ENCODE measurements at places on chromosomes 12 and 14. TPM values are rescaled to one million over a fixed set of nuclear protein-coding genes. Genes with fewer than 3 reads are reported as not detected.

DTX3 gene
- 4.8 TPM for total RNA-seq

KLRC2 gene
- not detected for total RNA-seq

PLEKHD1 gene
- total RNA-seq: not detected

DNA sequence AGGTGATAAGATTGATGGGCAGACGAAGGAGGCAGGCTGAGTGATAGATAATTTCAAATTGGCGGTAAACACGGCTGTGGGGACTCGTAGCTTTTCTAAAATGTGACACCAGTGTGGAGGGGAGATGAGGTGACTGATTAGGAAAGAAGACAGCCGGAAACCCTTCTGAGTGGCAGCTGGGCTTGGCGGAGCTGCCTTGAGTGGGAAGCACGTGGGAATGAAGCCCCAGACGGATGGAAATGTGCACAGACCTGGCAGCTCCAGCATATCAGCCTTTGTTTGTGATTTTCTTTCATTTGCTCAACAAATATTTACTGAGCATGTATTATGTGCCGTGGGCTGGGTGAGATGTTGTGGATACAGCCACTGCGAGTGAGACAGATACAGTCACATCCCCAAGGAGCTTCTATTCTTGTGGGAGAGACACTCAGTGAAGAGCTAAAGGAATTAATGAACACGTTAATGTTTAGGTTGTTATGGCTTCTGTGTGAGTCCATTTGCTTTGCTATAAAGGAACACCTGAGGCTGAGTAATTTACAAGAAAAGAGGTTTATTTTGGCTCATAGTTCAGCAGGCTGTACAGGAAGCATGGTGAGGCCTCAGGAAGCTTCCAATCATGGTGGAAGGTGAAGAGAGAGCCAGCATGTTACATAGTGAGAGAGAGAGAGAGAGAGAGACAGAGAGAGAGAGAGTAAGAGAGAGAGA lies 65.5 kb upstream of the LHX5 start:
- no peak for DNase-seq

DNA sequence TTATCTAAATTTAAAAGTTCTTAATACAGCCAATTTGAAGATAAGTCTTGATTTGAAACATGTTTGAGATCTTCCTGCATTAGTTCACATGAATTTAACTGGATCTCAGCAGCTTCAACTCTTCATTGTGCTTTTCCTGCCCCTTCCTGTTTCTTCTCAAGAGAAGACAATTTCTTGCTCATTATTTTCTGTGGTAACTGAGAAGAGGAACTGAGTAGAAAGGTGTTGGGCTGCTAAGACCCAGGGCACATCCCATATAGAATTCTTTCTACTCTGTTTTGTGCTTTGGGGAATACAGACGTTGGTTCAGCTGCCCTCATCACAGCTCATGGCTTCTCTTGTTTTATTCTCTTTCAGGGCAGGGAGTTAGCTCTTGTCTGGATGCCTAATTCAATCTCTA lies 110.2 kb downstream of the SNAPC1 start:
- DNase-seq: no peak

- no peak for DNase-seq
Measured at GRCh38 chr12:29463198-29463597, 34.3 kb downstream of the OVCH1 start.

DNA sequence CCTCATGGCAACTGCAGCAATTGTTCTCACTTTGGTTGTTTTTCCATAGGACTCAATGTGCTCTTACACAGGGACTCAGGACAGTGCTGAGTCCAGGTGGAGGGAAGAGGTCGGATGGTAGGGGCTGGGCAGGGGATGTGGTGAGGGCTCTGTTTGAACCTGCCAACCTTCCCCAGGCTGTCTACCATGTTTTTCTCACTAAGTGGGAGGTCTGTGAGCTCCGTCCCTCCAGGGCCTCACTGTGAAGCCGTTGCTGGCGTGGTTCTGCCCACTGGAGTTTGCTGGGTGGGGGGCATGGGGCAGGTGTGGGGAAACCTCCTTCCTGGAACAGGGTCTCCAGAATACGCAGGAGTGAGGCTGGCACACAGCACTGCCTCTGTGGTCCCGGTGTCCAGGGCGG lies 20.7 kb upstream of the PRMT8 start:
- DNase-seq: no peak

DNA sequence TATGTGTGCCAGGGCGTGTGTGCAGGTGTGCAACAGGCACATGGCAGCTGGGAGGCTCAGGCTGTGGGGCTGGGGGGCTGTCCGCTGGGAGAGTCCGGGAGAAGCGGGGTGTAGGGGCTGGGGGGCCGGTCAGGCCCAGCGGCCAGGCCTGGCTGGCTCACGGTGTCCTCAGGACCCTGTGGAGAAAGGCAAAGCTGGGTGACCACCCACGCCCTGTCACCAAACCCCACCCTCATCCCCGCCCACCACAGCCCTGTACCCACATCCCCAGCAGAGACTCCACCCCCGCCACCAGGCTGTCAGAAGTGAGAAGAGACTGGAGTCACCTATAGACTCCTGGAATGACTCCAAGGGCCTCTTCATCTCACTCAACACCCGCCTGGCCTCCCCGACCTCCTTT lies 85.3 kb downstream of the SCARB1 start:
- DNase-seq: no peak

DNA sequence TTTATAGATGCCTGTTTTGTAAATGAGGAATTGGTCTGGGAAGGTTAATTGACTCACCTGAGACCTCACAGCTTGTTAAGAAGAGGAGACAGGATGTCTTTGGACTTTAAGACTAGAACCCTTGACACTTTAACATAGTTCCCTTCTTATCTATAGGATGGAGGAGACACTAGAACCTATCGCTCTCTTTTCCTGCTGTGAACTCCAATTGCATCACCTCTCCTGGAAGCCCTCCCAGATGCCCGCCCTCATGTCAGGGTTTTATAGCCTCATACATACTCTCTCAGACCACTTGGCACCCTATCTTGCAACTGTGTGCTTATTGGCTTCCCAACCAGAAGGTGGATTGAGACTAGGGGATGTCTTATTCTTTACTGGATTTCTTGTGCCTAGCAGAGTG lies 2.5 kb upstream of the CTDSP2 start:
- no peak for DNase-seq

- DNase-seq: no peak
Measured at GRCh38 chr14:32186248-32186647, 15.6 kb upstream of the RNU6-7 start.

DNA sequence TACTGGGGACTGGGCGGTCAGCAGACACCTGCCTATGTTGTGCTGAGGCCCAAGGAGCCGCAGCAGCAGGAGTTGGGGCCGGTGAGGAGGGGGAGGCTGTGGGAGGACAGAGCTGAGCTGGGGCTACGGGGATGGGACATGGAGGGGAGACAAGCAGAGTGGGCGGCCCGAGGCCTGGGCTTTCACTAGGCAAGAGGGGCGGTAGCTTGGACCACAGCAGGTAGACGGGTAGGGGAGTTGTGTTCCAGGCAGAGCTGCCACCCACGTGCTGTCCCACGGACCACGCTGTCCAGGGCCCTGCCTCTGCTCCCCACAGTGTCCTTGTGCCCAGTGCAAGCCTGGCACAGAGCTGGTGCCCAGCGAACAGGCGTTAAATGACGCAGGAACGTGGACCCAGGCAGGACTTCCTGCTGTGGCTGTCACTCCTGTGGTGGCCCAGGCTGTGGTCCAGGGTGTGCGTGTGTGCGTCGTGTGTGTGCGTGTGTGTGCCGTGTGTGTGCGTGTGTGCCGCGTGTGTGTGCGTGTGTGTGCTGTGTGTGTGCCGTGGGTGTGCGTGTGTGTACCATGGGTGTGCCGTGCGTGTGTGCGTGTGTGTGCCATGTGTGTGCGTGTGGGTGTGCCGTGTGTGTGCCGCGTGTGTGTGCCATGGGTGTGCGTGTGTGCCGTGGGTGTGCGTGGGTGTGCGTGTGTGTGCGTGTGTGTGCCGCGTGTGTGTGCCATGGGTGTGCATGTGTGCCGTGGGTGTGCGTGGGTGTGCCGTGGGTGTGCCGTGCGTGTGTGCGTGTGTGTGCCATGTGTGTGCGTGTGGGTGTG lies 6.8 kb downstream of the CEP170B start:
- no peak for DNase-seq

GRCh38 chr12:60195483-60195882 lies 599.7 kb downstream of the SLC16A7 start:
- DNase-seq: no peak

DNA sequence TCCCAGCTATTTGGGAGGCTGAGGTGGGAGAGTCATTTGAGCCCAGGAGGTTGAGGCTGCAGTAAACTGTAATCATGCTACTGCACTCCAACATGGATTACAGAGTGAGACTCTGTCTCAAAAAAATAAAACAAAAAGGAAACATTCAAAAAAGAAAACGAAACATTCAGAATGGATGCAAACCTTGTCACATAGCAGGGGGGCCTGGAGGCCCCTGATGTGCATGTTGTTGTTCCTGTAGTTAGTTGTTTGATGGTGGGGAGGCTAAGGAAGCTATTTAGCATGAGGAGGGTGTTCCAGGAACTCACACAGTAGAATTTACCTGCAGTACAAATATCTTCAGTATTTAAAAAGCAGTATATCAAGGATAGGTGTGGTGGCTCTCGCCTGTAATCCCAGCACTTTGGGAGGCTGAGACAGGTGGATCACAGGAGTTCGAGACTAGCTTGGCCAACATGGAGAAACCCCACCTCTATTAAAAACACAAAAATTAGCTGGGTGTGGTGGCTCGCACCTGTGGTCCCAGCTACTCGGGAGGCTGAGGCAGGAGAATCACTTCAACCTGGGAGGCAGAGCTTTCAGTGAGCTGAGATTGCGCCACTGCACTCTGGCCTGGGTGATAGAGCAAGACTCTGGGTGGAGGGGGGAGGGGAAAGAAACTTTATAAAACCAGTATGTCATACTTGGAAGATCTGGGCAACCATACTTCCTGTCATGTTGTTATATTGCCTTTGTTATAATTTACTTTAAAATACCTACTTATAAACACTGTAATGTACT lies 17.6 kb upstream of the AEBP2 start:
- DNase-seq: no peak

Data from glomerular endothelial cell (primary cell).